ENCODE measurements at places on chromosomes 16 and 17.

DNA sequence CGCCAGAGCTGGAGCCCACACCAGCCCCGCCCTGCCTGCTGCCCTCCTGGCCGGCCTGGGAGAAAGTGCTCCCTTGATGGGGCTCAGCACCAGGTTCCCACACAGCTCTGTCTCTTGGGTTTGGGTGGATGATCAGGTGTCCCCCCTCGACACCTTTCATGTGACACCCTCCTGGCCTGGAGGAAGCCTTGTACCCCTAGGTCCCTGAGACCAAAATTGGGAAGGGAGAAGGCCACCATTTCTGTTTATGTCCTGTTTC is 19.4 kb upstream of the PLLP start:
- no peak for DNase-seq

GRCh38 chr17:10018461-10018891 is 113.4 kb upstream of the RCVRN start:
- no peak for DNase-seq

DNA sequence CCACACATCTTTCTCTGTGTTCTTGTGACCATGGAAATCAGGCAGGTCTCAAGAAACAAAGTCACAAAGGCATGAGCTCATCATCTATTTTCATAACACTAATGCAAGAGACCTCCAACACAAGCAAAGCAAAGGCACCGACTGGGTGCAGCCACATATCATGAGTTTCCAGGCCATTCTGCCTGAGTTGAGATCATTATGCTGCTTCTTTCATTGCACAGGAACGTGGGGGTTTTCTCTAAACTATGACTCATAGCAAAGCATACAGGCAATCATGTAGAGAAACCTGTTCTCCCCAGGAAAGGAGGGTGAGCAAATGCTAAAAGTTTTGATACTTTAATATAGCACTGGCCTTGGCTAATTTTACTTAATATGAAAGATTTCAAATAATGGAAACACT is 60.7 kb downstream of the GRIN2A start:
- DNase-seq = no peak

- peak; percentile 28 for DNase-seq
These were observed 1.2 kb downstream of the DYNLL2 start for GRCh38 chr17:58084317-58084981.

GRCh38 chr16:27214084-27214961 is 11.0 kb downstream of the KDM8 start:
- DNase-seq = no peak

DNA sequence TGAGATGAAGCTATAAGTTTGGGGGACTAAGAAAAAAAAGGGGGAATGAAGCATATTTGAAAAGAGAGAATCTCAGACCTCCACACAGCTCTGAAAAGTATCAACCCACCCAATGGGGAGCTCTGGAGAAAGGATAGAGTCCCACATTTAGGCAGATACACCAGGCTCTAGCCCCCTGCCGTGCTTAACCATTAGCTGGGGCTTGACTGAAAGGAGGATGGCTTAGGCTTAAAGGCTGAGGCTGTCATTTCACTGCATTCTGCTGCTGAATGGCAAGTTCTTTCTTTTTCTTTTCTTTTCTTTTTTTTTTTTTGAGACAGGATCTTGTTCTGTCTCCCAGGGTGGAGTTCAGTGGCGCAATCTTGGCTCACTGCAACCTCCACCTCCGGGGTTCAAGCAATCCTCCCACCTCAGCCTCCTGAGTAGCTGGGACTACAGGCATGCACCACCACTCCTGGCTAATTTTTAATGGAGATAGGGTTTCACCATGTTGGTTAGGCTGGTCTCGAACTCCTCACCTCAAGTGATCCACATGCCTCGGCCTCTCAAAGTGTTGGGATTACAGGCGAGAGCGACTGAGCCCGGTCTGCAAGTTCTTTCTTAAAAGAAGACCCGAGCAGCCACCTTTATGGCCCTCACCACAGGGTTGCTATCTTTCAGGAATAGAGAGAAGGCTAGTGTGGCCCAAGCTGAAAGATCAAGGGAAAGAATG is 9.0 kb upstream of the MMP2 start:
- DNase-seq = no peak

DNA sequence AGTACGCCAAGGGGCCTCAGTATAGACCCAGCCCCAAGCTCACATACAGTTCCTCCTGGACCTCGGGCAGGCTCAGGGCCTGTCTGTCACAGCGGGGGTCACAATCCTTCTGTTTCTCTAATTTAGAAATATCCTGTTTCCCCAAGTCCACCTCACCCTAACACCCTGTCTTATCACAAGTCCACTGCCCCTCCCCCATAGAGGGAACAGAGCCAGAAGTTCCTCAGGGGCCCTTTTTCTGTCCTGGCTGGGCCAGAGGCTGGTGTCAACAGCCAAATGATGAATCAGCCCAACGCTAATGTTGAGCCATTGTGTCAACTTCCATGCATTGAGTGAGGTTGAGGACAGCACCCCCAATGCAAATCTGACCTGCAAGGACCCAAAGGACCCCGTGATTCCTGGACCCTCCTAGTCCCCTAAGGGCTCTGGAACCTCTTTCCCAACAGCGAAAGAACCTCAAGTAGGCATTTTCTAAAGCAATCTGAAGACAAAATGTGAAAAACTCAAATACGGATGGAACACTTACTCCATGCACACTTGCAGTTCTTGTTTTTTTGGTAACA is 58.6 kb downstream of the PECAM1 start:
- DNase-seq = peak; percentile 86

GRCh38 chr16:73060892-73061490 is 13.1 kb upstream of the ZFHX3 start:
- no peak for DNase-seq

DNA sequence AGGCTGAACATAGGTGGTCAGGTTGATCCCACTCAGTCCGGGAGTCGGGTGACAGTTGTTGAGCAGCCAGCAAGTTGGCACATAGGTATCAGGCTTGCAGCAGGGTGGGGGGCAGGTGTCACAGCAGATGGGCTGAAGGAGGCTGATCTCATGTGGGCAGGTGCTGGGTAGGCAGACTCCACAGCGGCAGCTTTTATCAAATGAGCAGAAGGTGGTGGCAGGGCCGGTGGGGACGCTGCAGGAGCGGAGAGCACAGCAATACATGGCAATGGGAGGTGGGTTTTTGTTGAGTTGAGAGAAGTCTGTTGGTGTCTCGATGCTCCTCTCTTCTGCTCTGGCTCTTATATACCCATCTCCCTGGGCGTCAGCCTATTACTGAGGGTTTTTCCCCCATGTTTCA is at the start of gene KRTAP3-1:
Gene KRTAP3-1, minus strand, starts transcription at position 318 of the 400 bp plus-strand sequence. Its CDS starts 54 bp downstream, at position 264.
- no peak for DNase-seq

- DNase-seq = no peak
These were observed 8.0 kb downstream of the TLCD3A start for GRCh38 chr17:740240-741017.

- DNase-seq = no peak
These were observed 11.5 kb downstream of the SMG6 start for GRCh38 chr17:2292100-2292499.

DNA sequence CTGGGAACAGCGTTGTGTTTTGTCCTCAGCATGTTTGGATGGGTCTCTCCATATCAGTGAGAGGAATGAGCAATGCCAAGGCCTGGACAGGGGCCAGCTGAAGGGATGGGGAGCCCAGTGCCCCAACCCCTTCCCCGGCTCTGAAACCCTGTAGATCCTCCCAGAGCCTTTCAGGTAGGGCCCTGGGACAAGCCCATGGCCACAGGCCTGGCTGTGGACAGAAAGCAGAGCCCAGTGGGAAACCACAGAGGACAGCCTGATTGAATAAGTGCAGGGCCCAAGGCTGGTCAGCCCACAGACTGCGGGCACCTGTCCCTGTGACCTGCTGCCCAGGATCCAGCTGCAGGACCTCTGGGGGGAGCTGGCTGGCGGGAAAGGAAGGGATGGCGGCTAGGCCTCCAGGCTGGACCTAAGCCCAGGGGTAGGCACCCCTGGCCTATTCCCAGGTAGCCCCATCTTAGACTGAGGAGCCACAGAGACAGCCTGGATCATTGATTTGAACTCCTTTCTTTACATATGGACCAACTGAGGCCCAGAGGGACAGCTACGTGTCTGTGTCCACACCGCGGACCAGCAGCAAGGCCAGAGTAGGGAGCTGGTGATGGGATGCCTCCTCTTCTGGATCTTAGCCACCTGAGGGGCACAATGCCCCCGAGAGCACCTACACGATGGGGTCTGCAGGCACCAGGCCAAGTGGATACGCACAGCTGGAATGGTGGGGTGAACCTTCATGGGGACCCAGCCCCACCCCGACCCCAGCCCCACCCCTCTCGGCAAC is 1.3 kb downstream of the CCDC102A start:
- DNase-seq = no peak

DNA sequence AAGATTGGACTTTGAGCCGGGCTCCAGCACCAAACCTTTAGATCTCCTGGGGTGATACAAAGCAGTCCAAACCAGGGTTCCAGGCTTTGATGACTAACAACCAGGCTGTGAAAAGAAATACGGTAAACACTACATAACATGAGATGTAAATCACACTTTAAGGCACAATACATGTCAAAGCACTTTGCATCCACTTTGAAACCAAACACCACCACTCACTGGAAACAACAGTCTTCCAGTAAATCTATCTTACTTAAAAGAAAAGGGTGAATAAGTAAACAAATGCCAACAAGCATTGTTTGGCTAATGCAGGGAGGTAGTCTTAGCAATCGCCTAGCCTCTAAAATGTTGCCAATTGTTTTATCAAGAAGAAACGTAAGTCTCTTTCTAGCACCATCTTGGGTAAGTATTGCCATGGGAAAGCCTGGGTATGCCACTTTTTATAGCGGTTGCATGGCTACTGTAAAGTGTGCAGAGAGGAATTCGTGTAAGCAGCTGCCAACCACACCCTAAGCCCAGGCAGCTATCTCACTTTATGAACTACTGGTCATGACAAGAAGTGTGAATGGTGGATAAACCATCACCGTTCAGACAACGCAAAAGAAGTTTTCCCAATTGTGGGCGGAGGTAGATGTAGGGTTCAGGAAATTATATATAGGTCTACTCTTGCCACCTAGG is 267.4 kb upstream of the PSMD7 start:
- no peak for DNase-seq

DNA sequence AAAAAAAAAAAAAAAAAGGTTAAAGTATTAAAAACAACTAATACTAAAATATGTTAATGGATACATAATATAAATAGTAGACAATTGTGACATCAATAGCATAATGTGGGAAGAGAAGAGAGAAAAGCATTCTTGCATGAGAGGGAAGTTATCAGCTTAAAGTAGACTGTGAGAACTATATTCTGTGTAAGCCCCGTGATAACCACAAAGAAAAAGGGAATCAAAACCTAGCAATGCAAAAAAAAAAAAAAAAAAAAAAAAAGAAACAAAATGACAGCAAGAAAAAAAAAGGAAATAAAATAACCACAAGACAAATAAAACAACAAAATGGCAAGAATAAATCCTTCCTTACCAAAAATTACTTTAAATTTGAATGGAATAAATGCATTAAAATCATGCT is 39.8 kb upstream of the MYLK3 start:
- no peak for DNase-seq

DNA sequence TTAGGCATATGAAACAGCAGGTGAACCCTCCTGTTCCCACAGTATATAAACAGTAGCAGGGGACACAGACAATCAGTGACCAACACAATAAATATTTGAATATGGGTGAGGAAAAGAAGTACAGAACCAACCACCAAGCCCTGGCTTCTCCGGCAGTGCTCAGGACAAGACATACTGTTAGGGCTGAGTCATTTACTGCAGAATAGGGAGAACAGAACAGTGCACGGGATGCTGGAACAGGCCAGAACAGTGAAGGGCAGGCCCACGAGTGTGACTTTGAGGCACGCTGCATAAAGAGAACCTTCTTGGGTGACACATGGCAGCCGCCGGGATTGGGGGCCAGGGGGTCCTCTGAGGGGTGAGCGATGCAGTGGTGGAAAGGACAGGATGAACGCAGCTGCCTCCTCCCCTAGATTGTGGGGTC is 160.4 kb downstream of the CMIP start:
- DNase-seq = no peak

DNA sequence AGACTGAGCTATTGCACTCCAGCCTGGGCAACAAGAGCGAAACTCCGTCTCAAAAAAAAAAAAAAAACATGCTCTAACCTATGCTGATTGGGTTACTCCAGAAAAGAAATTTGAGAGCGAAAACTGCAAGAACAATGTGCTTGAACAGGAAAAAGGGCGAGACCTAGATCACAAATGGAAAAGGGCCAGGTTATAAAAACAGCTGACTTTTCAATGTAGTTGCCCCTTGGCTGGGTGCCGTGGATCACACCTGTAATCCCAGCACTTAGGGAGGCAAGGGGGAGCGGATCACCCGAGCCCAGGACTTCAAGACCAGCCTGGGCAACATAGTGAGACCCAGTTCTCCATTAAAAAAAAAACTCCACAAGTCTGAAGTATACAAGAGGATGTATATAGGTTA is 48.8 kb downstream of the MRM3 start:
- DNase-seq = no peak

GRCh38 chr17:66835476-66835875 is 559 bp downstream of the CACNG5 start:
- DNase-seq = no peak

DNA sequence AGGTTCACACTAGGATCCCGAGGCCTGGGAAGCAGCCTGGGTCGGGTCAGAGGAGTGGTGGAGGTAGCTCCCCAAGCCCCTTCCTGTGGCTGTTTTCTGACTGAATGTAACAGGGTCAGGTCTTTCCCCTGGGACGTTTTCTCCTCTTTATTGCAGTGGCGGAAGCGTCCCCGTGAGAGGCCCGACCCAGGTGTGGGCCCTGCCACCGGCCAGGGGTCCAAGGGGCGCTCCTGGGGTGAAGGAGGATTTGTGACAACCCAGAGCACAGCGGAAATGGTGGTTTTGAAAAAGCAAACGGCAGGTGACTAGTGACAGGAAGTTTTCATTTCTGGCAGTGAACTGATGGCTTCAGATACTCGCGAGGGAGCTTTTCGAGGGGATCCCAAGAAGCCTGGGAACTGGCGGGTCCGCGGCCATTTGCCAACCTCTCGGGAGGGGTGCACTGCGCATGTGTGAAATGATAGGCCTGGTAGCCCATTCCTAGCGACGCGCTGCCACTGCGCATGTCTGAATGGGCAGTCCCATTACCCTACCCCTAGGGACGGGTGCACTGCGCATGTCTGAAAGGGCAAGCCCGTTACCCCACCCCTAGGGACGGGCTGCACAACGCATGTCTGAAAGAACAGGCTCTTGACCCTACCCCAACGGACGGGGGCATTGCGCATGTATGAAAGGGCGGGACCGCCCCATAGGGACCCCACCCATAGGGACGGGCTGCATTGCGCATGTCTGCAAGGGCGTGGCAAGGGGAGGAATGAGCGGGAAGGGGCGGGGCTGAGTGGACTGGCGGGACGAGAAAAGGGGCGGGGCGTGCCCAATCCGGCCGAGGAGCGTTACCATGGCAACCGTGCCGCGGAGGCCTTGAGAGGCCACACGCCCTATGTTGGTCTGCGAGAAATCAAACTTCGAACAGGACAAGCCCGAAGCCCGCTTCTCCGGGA is 1747.9 kb downstream of the TP53TG3F start:
- DNase-seq = no peak

GRCh38 chr16:48381201-48381600 is 4.0 kb downstream of the SIAH1 start:
- peak; percentile 24 for DNase-seq

GRCh38 chr17:35588196-35588920 is 1.2 kb downstream of the AP2B1 start:
- DNase-seq = peak; percentile 66

- DNase-seq = peak; percentile 20
These were observed 5.3 kb upstream of the WDR24 start for GRCh38 chr16:695355-696089.
